Activated T-helper 1 cell treated with anti-CD3 and anti-CD28 coated beads, Interleukin-2, amount 50 U/mL, for 16 hours (primary cell): ENCODE measurements at places on chromosomes 12 and 14.

GRCh38 chr12:19484738-19485137 is 45.4 kb downstream of the AEBP2 start:
- DNase-seq = no peak

GRCh38 chr14:75428230-75429104 is 645 bp downstream of the JDP2 start:
- DNase-seq = no peak

GRCh38 chr12:69350777-69351176 is 2.6 kb downstream of the LYZ start:
- no peak for DNase-seq

- DNase-seq = no peak
These were observed 10.2 kb upstream of the DHRS7 start for GRCh38 chr14:60175255-60175902.

- no peak for DNase-seq
These were observed 115.5 kb upstream of the PARP11 start for GRCh38 chr12:3988519-3989217.

GRCh38 chr14:77682158-77682553 is 25.7 kb downstream of the ALKBH1 start:
- DNase-seq = no peak

GRCh38 chr12:69392179-69392928 is 32.8 kb downstream of the YEATS4 start:
- DNase-seq = no peak

DNA sequence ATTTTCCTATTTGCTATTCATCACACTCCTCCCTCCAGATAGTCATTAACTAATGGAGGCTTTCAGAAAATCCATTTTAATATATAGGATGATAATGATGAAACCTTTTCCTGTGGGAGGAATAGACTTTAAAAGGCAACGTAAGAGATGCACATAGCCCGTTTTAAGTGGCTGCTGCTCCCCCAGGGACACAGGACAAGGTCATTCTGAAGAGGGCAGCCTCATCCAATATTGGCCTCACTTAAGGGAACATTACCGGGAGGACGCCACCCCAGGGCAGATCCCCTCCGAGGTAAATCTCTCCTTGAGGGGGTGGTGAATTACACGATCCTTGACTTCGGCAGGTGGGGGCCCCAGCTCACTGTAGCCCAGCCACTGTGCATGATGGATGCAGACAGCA is 131.9 kb downstream of the PIWIL1 start:
- no peak for DNase-seq
